Activated T-cell treated with anti-CD3 and anti-CD28 coated beads, Interleukin-2, amount 50 U/mL, for 72 hours (primary cell): ENCODE measurements at places on chromosomes 4 and X. TPM values are rescaled to one million over a fixed set of nuclear protein-coding genes. Genes with fewer than 3 reads are reported as not detected.

DNA sequence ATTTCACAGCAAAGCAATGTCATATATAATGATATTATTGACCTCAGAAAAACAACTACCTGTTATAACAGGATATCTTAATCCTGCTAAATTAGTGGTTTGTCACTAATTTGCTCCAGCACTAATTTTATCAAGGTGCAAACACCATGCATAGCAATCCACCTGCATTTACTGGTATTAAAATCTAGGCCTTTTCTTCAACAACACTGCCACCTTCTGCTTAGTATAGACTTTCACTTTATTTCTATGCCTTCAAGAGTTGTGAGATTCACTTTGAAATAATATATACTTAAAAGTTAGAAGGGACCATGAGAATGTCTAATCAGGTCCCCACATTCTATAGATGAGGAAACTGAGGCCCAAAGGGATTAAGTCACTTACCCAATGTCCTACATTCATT lies 82.1 kb upstream of the IQCM start:
- DNase-seq, result no peak

CT45A1 gene
- total RNA-seq, result not detected

- no peak for DNase-seq
Measured at GRCh38 chr4:45693746-45694145, 430.1 kb downstream of the GABRG1 start.

DNA sequence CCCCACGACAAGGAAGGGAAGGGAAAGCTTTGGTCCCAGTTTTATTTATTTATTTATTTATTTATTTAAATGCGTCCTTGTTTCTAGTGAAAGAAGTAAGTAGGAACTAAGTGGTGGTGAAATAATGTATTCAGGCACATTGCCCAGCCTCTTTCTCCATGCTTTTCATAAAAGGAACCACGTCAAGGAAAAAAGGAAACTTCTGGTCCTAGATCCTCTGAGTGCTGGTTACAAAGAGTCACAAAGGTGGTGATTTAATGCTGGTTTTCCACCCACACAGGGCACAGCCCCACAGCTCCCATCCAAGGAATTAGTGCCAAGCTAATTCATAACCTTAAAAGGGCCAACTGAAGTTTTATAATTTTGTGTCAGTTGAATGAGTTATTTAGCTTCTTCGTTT lies 206.6 kb upstream of the GYPA start:
- DNase-seq, result no peak

GRCh38 chrX:72203421-72203820 lies 21.9 kb downstream of the PIN4 start:
- no peak for DNase-seq

PDE5A gene
- total RNA-seq, result 0.94 TPM

DNA sequence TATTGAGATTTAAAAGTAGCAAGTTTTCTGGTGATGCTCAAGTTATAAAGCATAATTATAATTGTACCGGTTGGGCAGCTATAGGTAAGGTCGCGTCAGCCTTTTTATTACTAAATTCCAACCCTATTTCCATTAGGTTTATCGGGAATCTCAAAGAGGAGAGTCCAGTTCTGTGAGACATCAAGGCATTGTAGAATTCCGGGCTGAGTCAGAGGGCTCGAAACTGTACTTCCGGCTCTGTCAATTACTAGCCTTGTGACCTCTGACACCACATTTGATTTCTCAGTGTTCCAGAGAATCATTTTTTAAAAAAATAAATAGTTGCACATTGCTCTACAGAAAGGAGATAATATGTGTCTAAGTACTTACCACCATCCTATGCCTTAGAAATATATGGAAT lies 4.3 kb downstream of the IL1RAPL1 start:
- DNase-seq, result no peak

DNA sequence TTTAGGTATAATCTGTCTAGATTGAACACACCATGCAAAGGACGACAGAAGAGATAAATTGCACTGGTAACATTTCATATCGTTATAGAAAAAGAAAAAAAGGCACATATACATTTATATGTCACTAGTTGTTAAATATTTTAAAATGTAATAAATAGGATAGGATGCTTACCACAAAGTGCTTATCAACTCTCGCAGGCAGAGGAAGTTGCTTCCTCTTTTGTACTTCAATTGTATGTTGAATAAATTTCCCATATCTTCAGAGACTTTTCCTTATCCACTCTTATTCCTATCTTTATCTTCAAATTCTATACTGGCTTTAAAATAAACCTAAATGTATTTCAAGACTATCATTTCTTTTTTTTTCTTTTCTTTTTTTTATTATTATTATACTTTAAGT lies 163.3 kb upstream of the SPOCK3 start:
- no peak for DNase-seq

DNA sequence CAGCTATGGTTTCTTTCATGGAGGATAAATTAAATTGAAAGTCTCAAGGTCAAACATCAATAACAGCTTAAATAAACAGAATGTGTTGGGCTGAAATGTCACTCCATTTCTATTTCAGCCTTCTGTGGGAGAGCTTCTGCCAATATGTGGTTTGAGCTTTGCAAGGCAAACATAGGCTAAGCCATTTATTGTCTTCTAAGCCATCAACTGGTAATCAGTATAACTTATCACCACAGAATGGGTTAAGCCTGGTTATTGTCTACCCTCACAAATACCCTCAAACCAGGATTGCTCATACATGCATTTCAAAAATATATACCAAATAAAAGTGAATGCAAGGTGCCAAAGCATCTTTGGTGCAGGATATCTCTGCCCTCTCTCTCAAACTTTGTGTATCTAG lies 52.7 kb downstream of the GABRB1 start:
- DNase-seq, result no peak

DNA sequence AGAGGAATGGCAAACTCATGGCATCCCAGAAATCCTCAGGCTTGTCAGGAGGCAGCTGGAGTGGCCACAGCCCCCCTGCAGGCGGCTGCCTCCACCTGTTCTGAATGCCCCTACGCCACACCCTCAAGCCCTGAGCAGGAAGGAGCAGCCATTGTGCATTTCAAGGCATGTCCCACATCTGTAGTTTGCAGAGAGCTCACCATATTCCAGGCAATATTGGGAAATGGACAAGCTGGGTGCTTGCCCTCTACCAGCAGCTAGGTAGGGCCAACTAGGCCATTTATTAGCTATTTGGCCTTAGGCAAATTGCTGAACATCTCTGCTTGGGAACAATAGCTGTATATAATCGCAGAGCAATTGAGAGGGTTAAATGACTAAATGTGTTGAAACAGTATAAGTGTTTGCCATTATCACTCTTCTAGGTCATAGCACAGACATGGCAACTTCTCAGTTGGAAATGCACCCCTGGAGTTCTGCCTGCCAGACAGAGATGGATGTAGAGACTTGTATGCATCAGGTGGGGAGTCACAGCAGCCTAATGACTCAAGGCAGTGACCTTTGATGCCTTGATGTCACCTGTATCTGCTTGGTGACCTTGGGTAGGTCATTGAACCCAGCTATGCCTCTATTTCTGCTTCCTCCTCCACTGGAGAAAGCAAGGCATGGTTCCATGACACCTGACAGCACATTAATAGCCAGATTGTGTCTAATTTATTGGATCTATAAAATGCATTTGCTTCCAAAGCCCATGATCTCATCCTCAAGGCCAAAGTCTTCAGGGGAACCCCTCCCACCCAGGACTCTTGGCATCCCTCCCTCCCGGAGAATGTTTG lies 52.8 kb downstream of the FHDC1 start:
- no peak for DNase-seq

GRCh38 chrX:7647831-7648230 lies 195.1 kb upstream of the VCX start:
- DNase-seq, result no peak

NXF2 gene
- not detected for total RNA-seq

DNA sequence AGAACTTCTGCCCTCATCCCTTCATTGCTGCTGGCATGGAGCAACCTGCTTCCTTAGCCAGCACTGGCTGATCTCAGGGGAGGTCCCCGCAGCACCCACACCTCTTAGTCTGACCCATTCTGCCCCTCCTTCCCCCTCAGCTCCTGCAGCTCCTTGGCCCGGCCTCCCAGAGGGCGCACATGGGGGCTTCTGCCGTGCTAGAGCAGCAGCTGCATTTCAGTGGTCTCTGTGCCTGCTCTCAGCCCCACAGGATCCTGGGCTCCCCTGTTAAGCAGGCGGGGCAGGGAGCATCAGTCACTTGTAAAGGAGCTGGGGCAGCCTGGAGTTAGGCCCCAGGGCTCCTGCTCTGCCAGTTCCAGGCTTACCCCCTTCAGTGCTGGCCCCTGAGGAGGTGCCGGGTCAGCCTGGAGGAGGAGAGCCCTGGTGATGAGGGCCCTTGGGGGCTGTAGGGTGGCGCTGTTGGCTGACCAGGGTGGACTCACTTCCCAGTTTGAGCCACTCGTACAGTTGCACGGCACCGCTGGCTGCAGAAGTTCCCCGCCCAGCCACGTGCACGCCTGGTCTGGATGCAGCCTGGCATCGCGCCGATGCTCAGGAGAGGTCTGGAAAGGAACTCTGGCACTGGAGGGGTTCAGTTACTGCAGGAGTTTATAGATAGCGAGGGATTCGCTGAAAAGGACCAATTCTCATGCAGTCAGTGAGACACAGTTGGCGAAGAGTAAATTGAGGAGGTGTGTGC lies 85.1 kb upstream of the PSAPL1 start:
- no peak for DNase-seq

- no peak for DNase-seq
Measured at GRCh38 chr4:185457136-185457535, 14.4 kb downstream of the CCDC110 start.

DNA sequence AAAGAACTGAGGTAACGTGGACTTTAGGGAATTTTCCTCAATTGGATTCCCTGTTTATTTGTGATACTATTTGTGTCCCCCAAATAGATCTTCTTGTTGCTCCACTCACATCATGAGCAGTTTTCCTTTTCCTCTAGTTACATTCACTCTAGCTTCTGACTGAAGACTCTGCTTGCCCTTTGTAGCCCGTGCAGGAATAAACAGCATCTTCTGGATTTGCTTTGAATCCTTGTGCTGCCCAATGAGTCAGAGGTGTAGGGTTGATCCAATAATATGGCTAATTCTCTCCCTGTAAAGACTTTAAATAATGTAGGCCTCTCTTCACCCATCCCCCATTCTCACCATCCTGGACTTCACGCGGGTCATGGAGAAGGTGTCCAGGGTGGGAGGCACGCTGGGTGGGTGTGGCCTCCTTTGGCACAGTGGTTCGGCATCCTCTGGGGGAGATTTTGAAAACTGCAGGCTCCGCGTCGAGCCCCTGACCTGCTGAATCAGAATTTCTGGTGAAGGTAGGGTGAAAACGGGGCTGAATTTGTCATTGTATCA lies 9.0 kb downstream of the HAND2 start:
- DNase-seq, result no peak

- no peak for DNase-seq
Measured at GRCh38 chr4:2734612-2735011, 21.5 kb downstream of the TNIP2 start.

EPHA5 gene
- not detected for total RNA-seq

DNA sequence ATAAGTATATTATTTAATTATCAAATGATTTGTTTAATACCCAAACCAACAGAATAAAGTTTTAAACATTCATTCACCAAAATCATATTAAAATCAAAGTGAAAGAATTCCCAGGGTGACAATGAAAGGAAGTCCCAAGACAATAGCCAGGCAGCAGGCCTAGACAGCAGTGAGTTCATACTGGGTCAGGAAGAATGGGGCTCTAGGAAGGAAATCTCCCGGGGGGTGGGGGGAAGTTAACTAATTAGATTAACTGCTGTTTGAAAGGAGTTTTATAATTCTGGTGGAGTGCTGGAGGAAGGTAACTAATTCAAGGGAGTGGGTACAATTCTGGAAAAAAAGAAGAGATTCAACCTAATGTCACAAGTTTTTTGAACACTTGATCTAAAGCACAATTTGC lies 104.1 kb downstream of the ZAR1 start:
- DNase-seq, result no peak

- DNase-seq, result no peak
Measured at GRCh38 chrX:115251458-115252233, 17.8 kb upstream of the LRCH2 start.

NAT8L gene
- 0.51 TPM for total RNA-seq

GRCh38 chr4:101348367-101348827 lies 1.1 kb upstream of the PPP3CA start:
- no peak for DNase-seq

GRCh38 chr4:37902212-37902611 lies 11.3 kb downstream of the TBC1D1 start:
- no peak for DNase-seq

GRCh38 chrX:42497356-42497755 lies 280.6 kb downstream of the PPP1R2C start:
- DNase-seq, result no peak
